ENCODE measurements at places on chromosomes 4 and X.

DNA sequence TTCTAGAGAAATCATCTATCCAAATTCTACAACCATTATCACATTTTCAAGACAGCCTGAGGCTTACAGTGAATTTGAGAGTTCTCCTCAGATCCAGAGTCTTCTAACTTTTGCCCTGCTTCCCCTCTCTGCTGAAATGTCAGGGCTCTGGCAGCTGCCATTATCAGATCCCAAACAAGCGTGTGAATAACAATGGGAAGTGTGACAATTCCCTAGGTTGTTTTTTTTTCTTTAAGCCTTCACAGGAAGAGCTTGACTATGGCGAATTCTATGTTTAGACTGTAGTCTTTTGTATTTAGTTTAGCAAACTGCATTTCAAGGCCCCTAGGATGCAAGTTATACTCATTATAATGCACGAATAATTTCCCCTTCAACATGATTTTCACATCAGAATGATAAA lies 61.3 kb upstream of the KDR start:
- DNase-seq, result no peak

DNA sequence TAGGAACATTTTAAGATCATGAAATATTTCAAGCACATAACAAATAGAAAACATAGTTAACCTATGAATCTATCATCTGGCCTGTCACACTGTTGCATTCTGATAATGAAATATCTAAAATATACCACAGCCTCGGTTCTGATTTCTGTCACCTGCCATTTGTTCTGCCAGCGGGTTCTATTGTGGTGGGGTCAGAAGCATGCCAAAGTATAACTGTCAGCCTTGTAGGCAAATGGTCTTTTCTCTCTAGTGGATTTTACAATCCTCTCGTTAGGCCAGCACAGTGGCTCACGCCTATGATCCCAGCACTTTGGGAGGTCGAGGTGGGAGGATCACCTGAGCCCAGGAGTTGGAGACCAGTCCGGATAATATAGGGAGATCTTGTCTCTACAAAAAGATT lies 47.9 kb downstream of the HTRA3 start:
- DNase-seq, result no peak

GRCh38 chr4:159222043-159222552 lies 119.2 kb downstream of the RAPGEF2 start:
- DNase-seq, result no peak

DNA sequence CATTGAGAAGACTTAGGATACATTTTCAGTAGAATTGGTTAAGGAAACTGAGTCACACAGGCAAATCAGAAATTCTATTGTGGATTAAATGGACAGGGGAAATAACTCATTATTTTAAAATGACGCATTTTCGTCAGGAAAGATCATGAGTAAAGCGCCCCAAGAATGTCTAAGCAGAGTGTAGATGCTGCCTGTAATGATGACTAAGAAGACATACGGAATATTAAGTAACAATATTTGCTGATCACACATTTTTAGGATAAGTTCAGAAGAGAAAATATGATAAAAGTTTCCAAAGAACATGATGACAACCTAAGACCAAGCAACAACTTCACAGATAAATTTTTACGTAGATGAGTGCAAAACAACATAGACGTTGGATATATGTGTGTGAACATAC lies 596.3 kb upstream of the TENM3 start:
- DNase-seq, result no peak

DNA sequence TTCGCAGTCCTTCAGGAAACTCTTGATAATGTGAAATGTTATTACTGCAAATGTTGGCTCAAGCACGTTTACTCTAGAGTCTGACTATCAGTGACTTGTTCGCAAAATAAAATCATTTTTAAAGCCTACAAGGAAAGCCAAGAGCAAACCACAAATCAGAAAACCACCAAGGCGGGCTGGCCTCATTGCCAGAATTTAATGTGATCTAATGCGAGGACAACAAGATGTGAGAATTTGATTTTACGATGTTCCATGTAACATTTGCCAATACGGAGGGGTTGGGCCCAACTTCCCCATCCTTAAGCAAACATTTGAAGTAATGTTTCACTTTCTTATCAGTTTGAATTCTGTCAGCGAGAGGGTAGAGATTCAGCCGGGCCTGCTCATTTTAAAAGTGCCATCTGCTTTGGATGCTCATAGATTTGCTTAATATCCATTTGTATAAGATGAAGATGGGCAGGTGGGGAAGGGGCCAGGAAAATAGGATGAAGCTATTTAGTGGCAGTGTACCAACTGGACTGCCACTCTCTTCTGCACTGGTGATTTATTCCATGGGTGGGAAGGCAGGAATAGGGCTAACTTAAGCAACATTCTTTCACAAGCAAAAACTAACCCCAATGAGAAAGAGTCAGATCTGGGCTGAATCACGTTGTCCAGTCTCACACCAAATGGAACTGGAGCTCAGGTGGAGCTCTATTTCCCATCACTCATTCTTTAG lies 225.3 kb downstream of the ANAPC10 start:
- DNase-seq, result no peak

DNA sequence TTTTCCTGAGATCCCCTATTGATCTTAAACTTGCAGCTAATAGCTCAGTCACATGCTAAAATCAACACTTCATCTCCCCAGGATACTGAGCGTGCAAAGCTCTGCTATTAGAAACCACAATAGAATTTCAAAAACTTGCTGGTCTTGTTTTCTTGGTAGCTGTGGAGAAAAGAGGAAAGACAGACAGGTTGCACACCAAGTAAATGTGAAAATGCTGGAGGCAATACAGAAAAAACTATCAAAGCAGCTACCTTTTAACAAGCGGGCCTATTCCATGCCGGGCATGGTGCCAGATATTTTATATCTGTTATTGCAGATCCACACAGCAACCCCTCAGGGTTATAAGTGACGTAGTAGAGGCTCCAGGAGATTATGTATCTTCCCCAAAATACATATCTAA lies 171.9 kb downstream of the DCTD start:
- no peak for DNase-seq

DNA sequence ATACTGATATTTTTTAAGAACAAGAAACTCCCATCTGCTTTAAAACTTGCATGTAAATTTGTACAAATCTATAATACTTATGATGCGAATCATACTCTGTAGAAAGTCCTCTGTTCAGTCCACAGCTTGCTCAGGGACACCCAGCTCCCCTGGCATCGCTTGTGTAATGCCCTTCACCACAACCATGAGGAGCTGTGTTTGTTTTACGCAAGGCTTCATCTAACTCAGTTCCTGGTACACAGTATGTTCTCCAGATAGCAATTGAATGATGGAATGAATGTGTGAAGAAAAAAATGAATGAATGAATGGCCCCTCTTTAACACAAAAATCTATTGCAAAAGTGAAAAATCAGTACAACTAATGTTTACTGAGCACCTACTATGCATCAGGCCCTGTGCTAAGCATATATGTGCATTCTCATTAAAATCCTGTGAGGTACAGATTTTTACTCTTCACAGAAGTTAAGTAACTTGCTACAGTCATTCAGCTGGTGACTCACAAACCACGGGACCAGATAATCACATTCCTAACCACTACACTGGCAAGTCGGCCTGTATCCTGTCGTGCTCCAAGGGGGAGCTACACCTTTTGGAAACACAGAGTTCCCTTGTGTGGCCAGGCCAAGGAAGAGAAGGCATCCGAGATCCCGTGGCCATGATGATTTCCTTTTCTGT lies 58.7 kb upstream of the KDR start:
- DNase-seq, result peak; percentile 73

GRCh38 chr4:54898656-54899340 lies 226.6 kb downstream of the KDR start:
- no peak for DNase-seq

GRCh38 chr4:82704156-82704555 lies 94.4 kb downstream of the SCD5 start:
- no peak for DNase-seq

DNA sequence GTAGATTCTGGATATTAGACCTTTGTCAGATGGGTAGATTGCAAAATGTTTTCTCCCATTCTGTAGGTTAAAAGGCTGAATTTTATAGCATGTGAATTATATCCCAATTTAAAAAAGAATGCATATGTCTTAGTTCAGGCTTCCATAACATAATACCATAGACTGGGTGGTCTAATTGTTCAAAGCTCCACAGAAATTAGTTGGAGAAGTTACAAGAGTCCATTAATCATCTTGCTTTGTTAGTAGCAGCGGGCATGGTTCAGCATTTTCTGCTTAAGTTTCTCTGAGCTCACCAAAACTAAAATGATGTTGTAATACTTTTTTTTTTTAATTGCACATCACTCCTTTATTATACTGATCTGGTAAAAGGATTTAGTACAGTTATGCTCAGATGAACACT lies 1.8 kb downstream of the PGAM4 start:
- no peak for DNase-seq

DNA sequence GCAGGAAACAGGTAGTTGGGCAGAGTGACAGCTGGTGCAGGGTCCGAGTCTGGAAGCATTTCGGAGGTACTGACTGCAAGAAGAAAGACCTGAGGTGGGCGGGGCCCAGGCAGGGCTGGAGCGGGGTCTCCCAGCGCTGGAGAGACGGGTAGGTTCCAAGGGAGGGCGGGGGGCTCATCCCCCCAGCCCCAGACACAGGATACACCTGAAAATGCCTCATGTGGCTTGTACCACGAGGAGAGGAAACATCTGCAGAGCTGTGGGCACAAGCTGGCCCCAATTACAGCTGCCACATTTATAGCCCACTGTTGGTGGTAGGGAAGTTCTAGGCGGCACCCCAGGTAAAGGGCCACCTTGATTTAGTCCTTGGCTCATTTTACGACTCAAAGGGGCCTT lies 38.0 kb downstream of the ELF4 start:
- no peak for DNase-seq

GRCh38 chr4:122539861-122540465 lies 80.9 kb downstream of the IL21 start:
- no peak for DNase-seq

DNA sequence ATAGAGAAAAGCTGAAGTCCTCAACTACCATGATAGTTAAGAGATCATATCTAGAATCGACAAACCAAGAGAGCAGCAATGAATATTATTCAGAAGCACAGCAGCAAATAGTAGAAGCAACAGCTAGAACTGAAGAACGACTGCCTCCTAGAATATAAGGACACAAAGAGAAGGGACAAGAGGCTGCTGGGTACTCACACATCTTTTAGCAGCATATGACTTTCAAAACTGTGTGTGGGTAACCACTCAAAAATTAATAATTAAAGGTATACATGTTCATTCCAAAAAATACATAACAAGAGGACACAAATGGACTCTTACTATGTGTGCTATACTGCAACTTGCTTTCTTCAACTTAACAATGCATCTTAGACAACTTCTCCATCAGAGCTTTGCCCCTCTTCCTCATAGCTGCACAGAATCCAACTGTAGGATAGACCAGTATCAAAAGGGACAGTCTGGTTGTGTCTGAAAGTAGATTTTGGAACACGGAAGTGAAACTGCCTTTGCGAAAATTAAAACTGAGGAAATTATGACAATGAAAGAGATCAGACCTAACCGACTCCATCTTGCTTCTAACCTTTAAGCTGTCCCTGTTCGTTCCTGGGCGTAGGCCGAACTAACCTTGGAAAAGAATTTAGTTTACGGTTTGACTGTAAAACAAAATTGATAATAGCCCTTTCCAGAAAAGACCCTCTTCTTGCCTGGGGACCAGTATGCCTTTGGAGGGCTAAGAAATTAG lies 125.7 kb downstream of the SH3KBP1 start:
- no peak for DNase-seq

- DNase-seq, result no peak
Observed at GRCh38 chrX:110394651-110395050, 36.0 kb downstream of the RTL9 start.

DNA sequence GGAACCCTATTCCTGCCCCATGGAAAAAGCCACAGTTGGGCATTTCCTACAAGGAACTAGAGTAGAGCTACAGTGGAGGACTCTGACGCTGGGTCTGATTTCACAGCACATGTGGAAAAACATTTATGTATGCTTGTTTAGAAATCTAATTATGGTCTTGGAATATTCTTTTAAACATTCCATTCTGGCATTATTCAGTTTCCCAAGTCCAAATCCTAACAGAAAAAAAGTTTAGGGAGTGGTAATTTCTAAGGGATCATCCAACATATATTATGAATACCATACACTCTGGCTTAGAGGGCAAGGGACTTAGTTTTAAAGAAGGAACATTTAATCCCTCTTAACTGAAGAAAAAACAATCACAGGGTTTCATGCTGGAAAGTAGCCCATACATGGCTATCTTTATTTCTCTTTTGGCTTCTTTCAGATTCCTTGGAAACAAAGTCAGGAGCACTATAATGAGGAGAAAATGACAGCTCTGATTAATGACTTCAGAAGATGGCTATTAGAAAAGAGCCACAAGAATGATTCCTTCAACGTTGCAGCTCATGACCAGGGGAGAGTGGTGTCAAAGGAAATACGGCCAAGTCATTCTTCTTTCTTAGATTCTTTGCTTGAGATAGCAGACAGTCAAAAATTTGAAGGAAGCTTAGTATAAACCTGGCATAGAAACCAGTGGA lies 56.1 kb downstream of the CNGA2 start:
- DNase-seq, result no peak
